ENCODE measurements at places on chromosomes 13 and 19.

- no peak for DNase-seq
Observed at GRCh38 chr19:54600212-54600611, 6.8 kb downstream of the LILRA1 start.

DNA sequence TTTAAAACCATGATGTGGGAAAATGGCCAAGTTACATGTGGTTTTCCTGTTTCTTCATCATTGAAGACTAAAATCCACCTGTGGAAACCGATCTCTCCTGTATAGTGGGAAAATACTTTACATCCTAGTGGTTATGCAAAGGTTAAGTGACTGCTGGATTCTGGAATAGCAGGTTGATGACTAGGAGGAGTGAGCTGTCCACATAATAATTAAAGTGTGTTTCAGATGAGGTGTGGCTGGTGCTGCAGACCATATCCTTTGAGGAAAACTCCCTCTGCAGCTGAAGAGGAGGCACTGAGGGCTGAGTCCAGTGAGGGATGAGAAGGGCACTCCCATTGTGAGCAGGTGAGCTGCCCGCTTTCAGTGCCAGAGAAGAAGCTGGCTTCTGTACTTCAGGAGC, 43.2 kb downstream of the DCLK1 start:
- DNase-seq = no peak

DNA sequence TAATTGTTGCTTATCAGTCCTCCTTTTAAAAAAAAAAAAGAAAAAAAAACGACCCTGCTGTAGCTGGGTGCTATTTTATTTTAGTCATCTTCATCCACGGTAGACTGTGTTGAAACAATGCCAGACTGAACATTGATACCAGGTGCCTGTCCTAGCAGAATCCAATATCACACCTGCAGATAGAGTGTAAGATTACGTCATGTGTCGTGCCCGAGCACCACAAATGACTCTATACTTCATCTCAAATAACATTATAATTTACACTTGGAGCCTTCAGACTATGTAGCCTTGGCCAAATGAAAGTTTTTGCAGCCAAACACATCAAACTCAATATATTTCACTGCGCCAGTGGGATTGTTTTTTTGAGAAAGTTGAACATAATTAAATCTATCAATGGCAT, 410.6 kb downstream of the FGF9 start:
- no peak for DNase-seq

DNA sequence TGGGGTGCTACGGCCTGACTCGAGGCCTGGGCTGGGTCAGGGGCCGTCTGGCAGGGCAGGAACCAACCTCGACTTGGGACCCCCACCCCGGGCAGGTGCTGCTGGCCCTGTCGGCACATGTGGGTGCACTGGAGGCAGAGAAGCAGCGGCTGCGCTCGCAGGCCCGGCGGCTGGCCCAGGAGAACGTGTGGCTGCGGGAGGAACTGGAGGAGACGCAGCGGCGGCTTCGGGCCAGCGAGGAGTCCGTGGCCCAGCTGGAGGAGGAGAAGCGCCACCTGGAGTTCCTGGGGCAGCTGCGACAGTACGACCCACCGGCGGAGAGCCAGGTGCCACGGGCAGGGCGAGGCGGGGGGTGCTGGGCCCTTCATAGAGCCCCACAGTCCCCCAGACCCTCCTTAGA, 5.9 kb downstream of the KLC3 start:
- DNase-seq = no peak

GRCh38 chr13:30685987-30686386, 49.4 kb upstream of the ALOX5AP start:
- DNase-seq = no peak

DNA sequence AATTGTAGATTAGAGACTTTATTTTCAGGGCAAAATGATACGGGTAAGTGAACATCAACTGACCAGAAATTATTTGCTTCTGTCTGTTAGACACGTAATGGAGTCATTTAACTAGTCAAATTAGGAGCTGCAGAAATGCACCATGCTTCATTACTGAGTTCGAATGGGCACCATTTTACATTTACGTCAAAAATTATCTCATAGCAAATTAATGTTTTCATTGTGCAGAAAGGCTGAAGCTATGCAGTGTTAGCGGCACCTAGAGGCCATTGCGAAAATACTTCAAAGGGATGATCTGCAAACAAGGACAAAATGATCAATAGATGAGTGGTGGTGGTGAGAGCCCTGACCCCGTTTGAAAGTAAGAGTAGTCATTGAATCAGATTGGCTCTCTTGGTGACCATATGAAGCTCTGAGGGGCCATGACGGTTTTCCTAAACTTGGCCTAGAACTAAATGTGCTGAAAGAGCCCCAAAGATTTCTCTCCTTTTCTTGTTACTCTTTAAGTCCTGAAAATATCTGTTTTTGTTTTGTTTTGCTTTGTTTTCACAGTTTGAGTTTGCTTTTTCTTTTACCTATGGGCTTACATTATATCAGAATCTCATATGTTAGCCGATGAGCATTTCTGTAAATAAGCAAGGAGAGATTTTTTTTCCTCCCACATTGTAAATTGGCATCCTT, 277.9 kb downstream of the ZNF536 start:
- no peak for DNase-seq

GRCh38 chr19:12244370-12244769, 50.3 kb downstream of the ZNF44 start:
- DNase-seq = no peak

- no peak for DNase-seq
Observed at GRCh38 chr13:111610081-111610480, 289.6 kb downstream of the TEX29 start.

GRCh38 chr13:65844266-65844841, 1385.8 kb downstream of the PCDH9 start:
- DNase-seq = no peak

- no peak for DNase-seq
Observed at GRCh38 chr13:37492741-37493514, 105.6 kb downstream of the POSTN start.

DNA sequence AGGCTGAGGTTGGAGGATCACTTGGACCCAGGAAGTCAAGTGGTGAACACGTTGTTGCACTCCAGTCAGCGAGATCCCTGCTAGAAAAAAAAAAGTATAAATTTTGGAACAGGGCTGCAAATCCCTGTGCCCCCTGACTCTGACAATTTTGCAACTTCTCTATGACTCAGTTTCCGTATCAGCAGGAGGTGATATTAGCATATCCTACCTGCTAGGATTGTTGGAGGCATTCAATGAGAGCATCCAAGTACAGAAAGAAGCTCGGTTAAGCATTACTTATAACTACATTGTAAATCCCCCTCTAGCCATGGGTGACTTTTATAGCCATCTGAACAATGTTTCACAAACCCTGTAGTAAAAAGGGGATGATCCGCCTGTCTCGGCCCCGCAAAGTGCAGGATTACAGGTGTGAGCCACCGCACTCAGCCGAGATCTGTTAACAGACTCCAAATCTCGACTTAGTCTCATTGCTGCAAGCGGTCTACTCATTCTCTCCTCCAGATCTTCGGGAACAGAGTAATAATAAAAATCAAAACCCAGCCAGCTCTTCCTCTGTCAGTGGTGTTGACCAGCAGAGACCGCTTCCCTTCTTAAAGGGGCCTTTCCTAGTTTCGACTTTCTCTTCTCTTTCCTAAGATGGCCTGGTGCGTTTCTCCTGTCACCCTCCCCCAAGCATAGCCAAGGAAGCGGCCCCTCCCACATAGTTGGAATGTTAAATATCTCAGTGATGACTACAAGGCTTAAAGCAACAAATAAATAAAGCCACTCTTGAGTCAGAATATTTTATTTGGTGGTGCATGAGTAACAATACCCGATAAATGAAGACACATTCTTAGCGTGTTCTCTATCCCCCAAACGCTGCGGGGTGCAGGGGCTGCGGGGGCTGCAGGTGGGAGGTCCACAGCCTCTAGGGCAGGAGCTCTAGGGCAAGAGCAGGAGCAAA, 10.3 kb upstream of the BICRA start:
- no peak for DNase-seq

DNA sequence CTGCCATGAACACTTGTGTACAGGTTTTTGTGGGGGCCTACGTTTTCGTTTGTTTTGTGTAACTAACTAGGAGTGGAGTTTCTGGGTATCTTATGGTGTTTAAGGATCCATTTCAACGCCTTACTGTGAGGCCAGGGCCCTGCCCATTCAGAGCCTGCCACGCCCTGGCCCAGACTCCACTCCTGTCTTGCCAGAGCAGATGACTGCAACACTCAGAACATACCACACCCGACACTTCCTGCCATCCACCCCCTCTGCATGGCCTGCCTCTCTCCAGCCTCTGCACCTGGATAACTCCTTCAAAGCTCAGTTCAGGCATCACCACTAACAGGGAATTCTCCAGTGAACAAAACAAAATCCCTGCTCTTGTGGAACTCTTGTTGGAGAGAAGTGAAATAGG, 43.2 kb downstream of the RGCC start:
- no peak for DNase-seq

DNA sequence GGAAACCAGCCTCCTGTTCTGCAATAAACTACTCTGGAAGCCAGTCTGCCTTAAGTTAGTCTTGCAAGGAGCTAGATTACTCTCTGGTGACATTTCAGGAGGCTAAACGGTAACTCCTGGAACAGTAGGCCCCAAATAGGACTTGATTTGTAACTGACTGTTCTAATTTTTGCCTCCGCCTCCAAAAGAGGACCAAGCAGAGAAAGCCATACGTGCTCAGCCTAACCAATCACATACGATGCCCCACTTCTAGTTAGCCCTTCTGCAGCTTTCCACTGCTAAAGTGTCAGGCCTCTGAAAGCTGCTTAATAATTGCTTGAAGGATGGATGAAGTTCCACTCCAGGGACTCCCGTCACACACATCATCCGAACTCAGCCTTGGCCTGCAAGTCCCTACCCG, 744 bp downstream of the ZNF805 start:
- DNase-seq = no peak

DNA sequence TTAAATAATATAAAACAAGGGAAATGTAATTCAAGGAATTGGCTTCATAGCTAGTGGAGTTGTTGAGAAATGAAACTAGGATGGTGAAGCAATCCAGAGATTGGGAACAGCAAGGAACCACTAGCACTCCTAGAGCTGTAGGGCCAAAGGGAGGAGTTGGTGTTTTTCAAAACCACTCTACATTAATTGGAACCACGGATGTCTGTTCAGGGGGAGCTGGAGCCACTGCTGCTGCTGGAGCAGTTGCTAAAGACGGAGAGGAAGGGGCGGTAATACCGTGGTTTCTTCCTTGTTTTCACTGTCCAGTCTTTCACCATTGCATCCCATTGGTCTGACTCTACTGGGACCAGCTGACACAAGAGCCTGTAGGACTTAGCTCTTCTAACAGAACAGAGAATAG, 8.5 kb downstream of the DNAJC15 start:
- no peak for DNase-seq

- no peak for DNase-seq
Observed at GRCh38 chr13:105063676-105064075, 1471.8 kb downstream of the EFNB2 start.

DNA sequence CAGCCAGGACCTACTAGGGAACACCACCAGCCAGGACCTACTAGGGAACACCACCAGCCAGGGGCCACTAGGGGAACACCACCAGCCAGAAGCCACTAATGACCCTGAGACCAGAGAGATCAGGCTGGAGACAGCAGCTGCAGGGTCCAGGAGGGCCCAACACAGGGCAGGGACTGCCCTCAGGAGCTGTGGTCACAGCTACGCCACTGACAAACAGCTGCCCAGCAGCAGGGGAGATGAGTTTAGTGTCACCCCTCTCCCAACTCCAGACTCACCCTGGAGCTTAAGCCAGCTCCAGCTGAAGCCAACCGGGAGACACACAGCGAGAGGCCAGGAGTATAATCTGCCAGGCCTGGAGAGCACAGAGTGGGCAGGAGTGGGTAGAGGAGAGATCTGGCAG, 25.7 kb downstream of the TUBGCP3 start:
- DNase-seq = no peak

- DNase-seq = no peak
Observed at GRCh38 chr13:71771144-71771543, 95.9 kb downstream of the DACH1 start.

- no peak for DNase-seq
Observed at GRCh38 chr19:43450545-43450997, 14.8 kb downstream of the LYPD3 start.

DNA sequence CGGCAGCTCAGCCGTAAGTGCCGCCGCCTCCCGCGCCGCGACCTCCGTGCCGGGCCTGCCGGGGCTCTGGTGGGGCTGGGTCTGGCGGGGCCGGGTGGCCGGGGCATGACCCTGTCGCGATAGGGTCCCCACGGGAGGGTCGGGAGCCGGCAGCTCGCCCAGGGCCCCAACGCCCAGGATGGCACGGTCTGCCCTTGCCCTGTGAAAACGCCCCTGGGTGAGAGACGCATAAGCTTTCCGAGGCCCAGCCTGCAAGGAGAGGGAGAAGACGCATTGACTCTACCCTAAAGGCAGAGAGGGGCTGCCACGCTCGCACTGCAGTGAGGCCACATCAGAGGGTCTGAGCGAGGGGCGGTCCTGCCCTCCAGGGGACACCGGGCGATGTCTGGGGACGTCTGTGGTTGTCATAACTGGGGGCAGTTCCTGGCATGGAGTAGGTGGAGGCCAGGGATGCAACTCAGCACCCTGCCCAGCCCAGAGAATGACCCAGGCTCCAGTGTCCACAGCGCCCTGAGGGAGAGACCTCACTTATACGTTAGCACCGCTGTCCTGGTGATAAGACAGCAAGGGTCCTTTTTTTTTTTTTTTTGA, 539 bp downstream of the ZNF554 start:
- no peak for DNase-seq

DNA sequence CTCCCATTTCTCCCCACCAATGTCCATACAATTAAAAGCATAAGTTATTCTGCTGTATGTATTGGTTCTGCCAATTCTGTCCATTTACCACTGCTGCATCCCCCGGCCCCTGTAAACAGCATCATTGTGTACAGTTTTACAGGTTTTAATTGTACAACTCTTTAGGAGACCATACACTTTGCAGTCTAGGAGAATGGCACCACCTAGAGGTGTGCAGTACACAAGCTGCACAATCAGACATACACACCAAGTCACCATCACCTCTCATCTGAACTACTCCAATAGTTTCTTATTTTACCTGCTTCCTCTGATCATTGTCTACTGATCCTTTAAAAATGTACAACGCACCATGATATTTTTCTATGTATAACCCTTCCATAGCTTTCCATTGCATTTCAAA, 855.9 kb upstream of the KLHL1 start:
- DNase-seq = no peak

GRCh38 chr13:30148171-30148754, 159.1 kb downstream of the KATNAL1 start:
- DNase-seq = no peak

- no peak for DNase-seq
Observed at GRCh38 chr19:16290692-16291091, 33.9 kb upstream of the KLF2 start.
